ENCODE measurements at places on chromosomes 3 and 15.

GRCh38 chr15:36401586-36401966 lies 177.8 kb upstream of the CDIN1 start:
- no peak for DNase-seq

DNA sequence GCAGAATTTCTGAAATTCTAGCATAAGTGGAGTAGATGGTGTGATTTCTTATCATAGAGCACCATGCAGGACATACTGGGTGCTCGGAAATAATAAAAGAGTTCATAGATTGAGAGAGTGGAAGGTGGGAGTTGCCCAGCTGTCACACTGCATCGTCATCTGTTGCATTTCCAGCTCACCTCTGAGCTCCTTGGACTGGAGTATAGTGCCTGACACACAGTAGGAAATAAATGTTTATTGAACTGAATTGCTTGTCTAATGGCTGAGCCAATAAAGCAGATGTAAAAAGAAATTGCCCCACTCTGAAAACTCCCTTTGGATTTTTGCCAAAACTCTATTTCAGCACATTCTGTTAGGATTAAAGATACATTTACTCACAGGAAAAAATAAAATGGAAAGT lies 108.9 kb upstream of the UBE2E1 start:
- DNase-seq, result no peak

- DNase-seq, result peak; percentile 26
These were observed 22.5 kb downstream of the TTC21A start for GRCh38 chr3:39130026-39130425.

- no peak for DNase-seq
These were observed 155.4 kb upstream of the CCDC54 start for GRCh38 chr3:107221856-107222255.

GRCh38 chr15:80904998-80905397 lies 84.6 kb downstream of the MESD start:
- peak; percentile 41 for DNase-seq
